ENCODE measurements at places on chromosomes 2 and 18. TPM values are rescaled to one million over a fixed set of nuclear protein-coding genes. Genes with fewer than 3 reads are reported as not detected.

REG3G gene
- not detected for total RNA-seq

DNA sequence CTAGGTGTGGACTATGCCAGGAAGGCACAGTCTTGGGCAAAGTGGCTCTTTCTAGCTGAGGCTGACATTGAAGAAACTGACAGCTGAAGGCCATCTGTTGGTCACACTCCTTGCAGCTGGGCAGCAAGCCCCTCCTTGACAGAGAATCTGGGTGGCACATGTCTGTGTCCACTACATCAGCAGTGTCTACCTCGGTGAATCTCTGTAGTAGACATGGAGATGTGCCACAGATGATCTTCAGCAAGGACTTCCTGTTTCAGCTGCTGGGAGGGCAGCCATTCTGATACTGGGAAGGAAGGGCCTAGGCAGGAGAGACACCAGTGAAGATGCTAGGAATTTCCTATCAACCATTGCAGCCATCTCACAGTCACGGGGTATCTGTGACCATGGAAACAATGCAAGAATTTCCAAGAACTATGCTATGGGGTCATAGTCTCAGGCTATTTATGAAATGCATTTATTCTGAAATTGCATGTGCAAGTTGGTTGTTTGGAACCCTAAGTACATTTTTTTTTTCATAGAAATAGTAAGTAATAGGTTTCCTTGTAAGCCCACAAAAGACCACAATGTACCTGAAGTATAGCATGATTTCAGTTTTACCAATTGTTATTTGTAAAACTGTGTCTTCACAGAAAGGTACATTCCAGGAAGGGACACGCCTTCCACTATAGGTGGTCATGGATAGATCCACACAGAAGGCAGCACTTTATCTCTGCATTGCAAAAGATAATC is 63.8 kb upstream of the DARS1 start:
- no peaks in the 10 kb centered on the region for H3K36me3 ChIP-seq
- no peaks in the 10 kb centered on the region for H3K4me1 ChIP-seq
- no peak overlapping the region for H3K4me3 ChIP-seq
- H3K27me3 ChIP-seq = peaks cover 2% of the 10 kb centered on the region
- H3K27ac ChIP-seq = no peak overlapping the region

GRCh38 chr18:58761970-58762780 is 90.9 kb downstream of the MALT1 start:
- H3K27ac ChIP-seq = no peak overlapping the region
- H3K27me3 ChIP-seq = no peaks in the 10 kb centered on the region
- H3K36me3 ChIP-seq = no peaks in the 10 kb centered on the region
- no peak overlapping the region for H3K4me3 ChIP-seq
- no peaks in the 10 kb centered on the region for H3K4me1 ChIP-seq
- no peak for DNase-seq

FAM161A gene
- total RNA-seq = 10.1 TPM

DNA sequence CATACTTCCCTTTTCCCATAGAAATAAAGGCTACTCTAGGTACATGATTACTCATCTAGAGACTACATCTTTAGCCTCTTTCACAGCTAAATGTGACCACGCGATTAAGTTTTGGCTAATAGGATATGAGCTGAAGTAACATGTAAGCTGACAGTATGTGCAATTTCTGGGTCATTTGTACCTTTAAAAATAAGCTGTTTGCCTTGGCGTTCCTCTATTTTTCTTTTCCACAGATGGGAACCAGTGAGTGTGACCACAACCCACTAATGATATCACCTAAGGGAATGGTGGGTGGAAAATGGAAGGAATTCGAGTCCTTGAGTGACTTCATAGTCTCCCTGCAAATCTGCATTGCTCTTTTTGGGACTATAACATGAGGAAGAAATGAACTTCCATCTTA is 11.7 kb upstream of the NABP1 start:
- H3K4me1 ChIP-seq = no peaks in the 10 kb centered on the region
- H3K36me3 ChIP-seq = no peaks in the 10 kb centered on the region
- no peak for DNase-seq
- H3K27me3 ChIP-seq = no peaks in the 10 kb centered on the region

- H3K36me3 ChIP-seq = no peaks in the 10 kb centered on the region
- H3K27me3 ChIP-seq = no peaks in the 10 kb centered on the region
- no peak overlapping the region for H3K27ac ChIP-seq
- no peak for DNase-seq
- H3K4me1 ChIP-seq = no peaks in the 10 kb centered on the region
- H3K4me3 ChIP-seq = no peak overlapping the region
Observed at GRCh38 chr2:104447831-104448434, 406.0 kb upstream of the POU3F3 start.

DNA sequence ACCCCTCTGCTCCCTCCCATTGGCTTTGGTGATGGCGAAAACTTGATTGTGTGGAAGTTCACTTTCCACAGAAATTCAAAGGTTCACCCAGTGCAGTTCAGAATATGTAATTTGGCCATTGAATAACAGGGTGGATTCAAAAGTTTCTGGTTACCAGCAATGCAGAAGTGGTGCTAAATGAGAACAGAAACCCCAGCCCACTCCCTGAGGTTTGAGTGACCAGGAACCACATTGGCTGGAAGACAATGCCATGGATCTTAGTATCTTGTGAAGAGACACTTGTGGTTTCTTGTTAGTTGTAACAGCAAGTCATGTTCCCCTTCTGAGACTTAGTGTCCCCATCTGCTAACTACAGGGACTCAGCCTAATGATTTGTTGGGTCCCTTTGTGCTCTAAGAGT is 49.8 kb downstream of the QPCT start:
- H3K36me3 ChIP-seq = no peaks in the 10 kb centered on the region
- no peaks in the 10 kb centered on the region for H3K27me3 ChIP-seq
- H3K4me3 ChIP-seq = no peak overlapping the region
- no peaks in the 10 kb centered on the region for H3K4me1 ChIP-seq
- no peak overlapping the region for H3K27ac ChIP-seq

DNA sequence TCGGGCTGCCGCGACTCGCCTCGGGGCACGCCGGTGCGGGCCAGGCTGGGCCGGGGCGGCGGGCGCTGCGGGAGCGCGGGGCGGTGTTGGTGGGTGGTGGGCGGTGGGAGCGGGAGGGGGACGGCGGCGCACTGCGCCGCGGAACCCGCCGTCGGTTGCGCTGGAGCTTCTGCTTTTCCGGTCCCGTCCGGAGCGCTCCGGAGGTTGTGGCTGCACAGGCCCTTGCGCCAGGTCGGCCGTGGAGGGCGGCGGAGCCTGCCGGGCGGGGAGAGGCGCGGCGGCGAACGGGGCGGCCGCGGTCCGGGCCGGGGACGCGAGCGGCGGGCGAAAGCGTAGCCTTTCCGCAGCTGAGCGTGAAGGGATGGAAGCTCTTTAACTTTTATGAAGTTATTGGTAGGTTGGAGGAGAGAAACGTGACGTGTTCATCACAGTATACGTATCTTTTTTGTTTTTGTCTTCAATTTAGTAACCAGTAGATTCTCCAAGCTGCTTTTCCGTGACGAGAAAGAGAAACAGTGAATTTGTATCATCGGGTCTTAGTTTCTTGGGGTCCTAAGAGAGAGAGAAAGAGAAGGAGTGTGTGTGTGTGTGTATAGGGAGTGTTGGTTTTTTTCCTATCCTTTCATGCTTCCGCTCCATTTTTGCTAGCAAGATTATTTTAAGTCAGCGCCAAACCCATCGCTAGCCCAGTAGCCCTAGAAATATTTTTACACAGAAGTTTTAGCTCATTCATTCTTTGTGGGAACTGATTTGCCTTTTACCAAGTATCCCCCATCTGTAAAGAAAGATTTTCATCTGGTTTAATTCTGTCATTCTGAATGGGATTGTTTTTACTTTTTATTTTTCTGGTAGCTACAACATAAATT is 535 bp downstream of the ATG4B start:
- peaks cover 11% of the 10 kb centered on the region for H3K4me1 ChIP-seq
- peaks cover 3% of the 10 kb centered on the region for H3K36me3 ChIP-seq
- DNase-seq = no peak

PAX8 gene
- total RNA-seq = 0.15 TPM

DNA sequence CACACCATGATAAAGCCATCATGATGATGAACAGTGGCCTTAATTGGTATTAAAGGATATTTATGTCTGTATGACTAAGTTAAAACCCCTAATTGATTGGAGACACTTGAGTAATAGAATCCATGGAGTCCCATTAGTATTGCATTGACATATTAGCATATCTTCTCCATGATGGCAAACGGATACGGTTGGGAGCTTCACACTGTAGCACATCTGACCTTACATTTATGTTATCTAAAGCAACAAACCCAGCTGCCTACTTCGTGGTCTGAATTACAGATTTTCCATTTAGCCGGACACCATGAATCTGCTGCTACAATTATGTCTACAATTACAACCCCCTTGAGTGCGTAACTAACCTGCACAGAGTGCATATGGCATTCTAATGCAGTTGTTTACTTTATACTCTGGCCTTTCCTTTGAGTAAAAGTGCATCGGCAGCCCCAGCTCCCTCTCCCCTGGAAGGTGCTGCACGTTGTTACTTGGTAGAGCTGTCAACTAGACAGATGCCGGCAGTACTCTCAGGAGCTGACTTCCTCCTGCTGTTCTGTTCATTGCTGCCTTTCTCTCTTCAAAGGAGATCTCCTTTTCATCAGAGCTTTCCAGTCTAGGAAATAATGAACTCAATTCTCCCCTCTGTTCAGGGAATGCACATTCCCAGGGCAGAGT is 92.1 kb downstream of the LRRC30 start:
- no peak overlapping the region for H3K4me3 ChIP-seq
- H3K36me3 ChIP-seq = no peaks in the 10 kb centered on the region
- no peaks in the 10 kb centered on the region for H3K4me1 ChIP-seq

DNA sequence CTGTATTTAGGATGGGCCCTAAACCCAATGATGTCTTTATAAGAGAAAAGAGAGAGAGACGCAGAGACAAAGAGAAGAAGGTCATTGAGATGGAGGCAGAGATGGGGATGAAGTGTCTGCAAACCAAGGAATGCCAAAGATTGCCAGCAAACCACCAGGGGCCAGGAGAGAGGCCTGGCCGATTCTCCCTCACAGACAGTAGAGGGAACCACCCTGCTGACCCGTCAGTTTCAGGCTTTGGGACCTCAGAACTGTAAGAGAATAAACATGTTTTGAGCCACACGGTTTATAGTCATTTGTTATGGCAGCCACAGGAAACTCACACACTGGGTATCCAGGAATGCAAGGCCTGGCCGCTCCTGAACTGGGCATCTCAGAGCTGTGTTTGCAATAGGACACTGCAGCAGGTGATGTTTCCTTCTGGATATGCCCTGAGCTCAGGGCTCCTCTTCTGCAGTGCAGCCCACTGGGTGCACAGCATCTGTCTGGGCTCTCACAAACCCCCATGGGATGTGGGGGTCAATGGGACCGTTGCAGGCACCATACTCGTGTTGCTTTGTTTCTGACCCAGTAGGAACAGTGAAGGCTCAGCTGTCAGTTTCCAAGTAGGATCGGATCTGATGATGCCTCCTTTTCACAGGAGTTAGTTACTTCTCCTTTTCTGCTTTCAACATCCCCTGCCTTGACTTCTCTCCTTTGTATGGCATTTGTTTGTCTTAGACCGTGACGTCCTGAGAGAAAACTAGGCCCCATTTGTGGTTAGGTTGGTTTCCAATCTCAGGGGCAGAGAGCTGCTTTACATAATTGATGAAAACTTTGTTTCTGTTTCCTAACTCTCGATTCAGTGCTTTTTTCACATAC is 20.8 kb downstream of the PTPN18 start:
- H3K4me1 ChIP-seq = peaks cover 2% of the 10 kb centered on the region
- no peak overlapping the region for H3K27ac ChIP-seq
- no peaks in the 10 kb centered on the region for H3K27me3 ChIP-seq
- no peaks in the 10 kb centered on the region for H3K36me3 ChIP-seq

- H3K4me3 ChIP-seq = no peak overlapping the region
- H3K27me3 ChIP-seq = no peaks in the 10 kb centered on the region
- no peaks in the 10 kb centered on the region for H3K4me1 ChIP-seq
- no peak for DNase-seq
- no peak overlapping the region for H3K27ac ChIP-seq
Observed at GRCh38 chr2:106956879-106957278, 70.9 kb upstream of the ST6GAL2 start.

SPP2 gene
- not detected for total RNA-seq

NDC80 gene
- total RNA-seq = 36.0 TPM

TUBA4B gene
- not detected for total RNA-seq

GRCh38 chr2:67839668-67840067 is 223.1 kb downstream of the C1D start:
- no peaks in the 10 kb centered on the region for H3K4me1 ChIP-seq
- H3K4me3 ChIP-seq = no peak overlapping the region
- H3K27ac ChIP-seq = no peak overlapping the region

SH3RF3 gene
- total RNA-seq = 4.9 TPM

DNA sequence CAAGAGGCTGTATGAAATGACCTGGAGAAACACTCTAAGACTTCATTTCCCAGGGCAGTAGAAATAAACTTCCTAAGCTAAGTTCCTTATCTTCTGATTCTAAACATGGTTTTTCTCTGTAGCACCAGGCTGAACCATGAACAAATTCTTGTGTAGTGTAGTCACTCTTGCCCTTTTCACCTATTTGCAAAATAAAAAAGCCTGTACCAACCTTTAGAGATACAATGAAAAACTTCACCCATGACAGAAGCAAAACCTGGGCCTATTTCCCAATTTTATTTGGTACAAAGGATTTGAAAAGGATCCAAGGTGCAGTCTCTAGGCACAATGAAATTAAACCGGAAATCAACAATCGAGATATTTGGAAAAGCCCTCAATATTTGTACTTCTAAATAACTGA is 43.6 kb downstream of the POLR1A start:
- peaks cover 35% of the 10 kb centered on the region for H3K36me3 ChIP-seq
- no peak overlapping the region for H3K4me3 ChIP-seq
- DNase-seq = no peak
- H3K27me3 ChIP-seq = no peaks in the 10 kb centered on the region

DNA sequence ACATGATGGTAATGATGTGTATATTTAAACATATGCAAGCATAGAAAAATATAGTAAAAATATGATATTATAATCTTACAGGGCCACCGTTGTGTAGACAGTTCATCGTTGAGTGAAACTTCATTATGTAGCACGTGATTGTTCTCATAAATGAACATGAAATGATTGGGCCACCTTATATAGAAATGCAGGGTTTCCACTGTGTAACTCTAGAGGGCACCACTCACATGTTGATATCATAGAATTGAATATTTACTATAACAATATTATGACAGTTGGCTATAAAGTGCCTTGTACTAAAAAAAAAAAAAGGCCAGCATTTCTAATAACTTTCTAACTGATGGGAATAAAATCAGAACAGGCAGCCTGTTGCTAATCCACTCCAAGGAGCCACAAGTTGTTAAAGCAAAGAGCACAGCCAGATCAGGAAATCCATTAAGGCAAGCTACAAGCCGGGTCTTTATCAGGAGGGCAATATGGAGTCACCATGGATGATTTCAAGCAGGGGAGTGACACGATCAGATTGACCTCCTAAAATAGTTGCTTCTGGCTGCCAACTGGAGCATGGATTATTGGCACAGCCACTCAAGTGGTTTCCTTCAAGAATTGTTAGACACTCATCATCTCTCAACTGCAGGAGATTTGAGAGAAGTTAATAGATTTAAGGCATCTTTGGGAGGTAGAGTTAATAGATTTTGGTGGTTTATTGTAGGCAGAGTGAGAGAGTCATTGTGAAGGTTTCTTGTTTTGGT is 16.7 kb downstream of the IL1F10 start:
- H3K36me3 ChIP-seq = no peaks in the 10 kb centered on the region
- H3K27ac ChIP-seq = no peak overlapping the region
- peaks cover 16% of the 10 kb centered on the region for H3K27me3 ChIP-seq
- H3K4me1 ChIP-seq = no peaks in the 10 kb centered on the region
- no peak overlapping the region for H3K4me3 ChIP-seq

GRCh38 chr2:236986524-236987330 is 99.0 kb upstream of the COPS8 start:
- H3K27ac ChIP-seq = no peak overlapping the region
- H3K4me3 ChIP-seq = no peak overlapping the region

- H3K27ac ChIP-seq = no peak overlapping the region
- no peaks in the 10 kb centered on the region for H3K36me3 ChIP-seq
- no peak overlapping the region for H3K4me3 ChIP-seq
- no peak for DNase-seq
- no peaks in the 10 kb centered on the region for H3K27me3 ChIP-seq
Observed at GRCh38 chr2:168717790-168718502, 84.5 kb upstream of the NOSTRIN start.

Measured in Panc1 (cell line).